ENCODE measurements at places on chromosomes 1 and 21.

DNA sequence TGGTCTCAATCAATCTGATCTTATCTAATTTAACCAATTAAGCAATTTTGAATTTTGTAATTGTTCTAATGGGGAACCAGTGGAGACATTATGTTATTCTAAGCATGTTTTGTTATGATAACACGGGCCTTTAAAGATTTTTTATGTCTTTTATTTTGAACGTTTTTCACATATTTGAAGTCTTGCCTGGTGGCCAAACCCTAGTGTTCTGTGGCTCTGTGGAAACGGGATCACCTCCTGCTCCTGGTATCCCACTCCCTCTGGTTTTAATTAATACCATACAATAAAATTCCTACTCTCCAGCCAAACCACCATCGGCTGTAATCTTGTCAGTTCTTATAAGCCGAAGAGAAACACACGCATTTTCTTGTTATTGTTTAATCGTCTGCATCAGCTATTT lies 22.9 kb upstream of the LMO4 start:
- no peak for DNase-seq

DNA sequence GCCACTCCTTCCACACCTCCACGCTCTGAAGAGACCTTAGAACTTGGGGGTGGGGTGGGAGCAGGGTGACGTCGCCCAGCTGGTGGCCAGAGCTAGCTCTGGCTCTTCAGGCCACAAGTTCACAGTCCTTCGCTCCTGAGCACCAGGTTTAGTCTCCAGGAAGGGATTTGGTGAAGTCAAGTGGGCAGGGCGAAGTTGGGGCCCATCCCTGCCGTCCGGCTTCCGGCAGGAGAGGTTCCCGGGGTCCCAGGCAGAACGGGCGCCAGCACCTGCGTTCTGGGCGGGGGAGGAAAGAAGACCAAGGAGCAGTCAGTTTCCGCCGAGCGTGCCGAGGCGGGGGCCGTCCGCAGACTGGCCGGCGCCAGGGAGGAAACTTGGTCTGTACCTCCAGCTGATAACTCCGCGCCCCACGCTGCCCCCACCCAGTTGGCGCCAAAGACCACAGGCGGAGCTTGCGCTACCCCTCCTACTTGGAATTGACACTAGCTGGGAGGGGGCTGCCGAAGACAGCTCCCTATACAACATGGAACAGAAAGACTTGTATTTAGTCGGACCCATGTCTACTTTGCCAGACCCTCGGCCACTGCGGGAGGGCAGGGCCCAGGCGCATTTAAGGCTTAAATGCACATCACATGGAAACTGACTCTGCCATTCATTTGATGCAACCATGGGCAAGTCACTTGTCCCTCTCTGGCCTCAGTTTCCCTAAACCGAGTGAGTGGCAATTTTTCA lies 995 bp downstream of the ID3 start:
- DNase-seq: no peak

GRCh38 chr1:234659538-234659937 lies 49.6 kb upstream of the IRF2BP2 start:
- no peak for DNase-seq

- DNase-seq: no peak
Measured at GRCh38 chr1:154614247-154614646, 6.3 kb upstream of the ADAR start.

DNA sequence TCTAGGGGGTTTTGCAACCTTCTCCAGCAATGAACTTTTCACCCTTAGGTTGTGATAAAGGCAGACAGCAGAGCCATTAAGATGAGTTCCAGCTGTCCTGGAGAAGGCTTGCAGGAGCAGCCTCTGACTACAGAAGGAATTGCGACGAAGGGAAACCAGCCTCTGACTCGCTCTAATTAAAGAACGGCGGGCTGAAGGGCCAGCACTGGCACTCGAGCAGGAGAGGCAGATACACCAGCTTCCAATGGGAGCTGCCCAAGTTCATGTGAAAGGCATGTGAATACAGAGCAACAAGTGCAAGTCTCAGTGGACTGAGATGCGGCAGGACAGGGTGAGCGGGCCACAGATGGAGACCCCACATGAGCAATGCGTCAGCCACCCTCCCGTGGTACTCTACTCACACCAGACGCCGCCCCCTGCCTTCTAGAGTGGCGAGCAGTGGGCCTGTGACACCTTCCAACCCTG lies 15.7 kb downstream of the RCC2 start:
- DNase-seq: no peak

DNA sequence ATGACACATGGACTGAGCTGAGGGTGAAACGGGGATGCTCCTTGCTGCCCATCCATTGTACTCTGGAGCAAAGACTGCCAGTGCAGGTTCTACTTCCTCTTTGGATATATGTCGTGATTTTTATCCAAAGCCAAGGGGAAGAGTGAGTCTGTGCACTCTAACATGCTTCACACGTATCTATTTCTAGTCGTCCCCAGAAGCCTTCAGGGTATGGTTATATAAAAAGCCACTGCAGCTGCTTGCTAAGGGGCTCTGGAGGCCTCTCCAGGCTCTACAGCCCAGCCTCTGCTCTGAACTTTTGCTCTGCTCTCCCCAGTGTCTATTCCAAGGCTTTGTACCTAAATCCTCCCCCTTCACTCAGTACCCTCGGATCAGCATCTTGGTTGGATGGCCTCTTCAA lies 20.1 kb downstream of the PAFAH2 start:
- DNase-seq: no peak

- DNase-seq: no peak
Measured at GRCh38 chr1:202016022-202016810, 5.8 kb downstream of the ELF3 start.
